ENCODE measurements at places on chromosomes 1 and 21.

DNA sequence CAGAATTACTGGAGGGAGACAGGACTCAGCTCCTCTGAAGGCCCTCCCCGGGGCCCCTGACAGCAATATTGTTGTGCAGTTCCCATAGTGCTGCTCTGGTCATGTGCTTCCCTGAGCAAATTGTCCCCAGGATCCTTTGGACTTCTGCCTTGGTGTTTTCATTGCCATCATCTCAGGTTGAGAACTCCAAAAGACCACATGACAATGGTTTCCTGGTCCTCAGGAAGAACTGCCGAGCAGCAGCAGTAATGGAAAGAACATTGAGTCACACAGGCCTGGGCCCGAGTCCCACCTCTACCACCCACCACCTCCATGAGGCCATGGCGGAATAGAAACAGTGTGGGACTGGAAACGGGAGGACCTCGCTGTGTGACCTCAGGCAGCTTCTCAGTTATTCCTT, 6.3 kb upstream of the CTTNBP2NL start:
- DNase-seq, result no peak

DNA sequence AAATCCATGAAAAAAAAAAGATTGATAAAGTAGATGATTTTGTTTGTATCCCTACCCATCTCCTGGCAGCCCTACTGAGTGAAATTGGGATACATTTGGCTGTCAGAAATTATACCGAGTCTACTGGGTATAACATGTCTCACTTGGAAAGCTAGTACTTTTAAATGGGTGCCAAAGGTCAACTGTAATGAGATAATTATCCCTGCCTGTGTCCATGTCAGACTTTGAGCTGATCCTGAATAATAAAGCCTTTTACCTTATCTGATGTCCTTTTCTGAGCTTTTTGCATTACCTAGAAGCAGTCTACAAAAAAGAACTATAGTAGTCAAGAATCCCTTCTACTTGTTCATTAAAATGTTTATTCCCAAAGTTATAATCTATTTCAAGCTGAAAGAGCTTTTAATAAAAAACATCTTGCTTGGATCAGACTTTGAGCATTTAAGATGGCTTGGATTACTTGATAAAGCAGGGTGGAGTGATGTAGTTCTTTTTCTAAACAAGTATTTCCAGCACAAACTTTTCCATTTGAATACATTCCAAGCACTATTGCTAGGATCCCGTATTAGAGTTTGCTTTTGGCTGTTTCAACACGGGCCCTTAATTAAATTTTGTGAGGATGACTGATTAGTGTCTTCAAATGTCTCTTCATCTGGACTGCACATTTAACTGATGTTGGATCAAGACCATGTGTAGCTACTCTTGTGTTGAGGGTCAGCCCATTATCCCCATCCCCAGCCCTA, 69.2 kb downstream of the DTL start:
- DNase-seq, result no peak

DNA sequence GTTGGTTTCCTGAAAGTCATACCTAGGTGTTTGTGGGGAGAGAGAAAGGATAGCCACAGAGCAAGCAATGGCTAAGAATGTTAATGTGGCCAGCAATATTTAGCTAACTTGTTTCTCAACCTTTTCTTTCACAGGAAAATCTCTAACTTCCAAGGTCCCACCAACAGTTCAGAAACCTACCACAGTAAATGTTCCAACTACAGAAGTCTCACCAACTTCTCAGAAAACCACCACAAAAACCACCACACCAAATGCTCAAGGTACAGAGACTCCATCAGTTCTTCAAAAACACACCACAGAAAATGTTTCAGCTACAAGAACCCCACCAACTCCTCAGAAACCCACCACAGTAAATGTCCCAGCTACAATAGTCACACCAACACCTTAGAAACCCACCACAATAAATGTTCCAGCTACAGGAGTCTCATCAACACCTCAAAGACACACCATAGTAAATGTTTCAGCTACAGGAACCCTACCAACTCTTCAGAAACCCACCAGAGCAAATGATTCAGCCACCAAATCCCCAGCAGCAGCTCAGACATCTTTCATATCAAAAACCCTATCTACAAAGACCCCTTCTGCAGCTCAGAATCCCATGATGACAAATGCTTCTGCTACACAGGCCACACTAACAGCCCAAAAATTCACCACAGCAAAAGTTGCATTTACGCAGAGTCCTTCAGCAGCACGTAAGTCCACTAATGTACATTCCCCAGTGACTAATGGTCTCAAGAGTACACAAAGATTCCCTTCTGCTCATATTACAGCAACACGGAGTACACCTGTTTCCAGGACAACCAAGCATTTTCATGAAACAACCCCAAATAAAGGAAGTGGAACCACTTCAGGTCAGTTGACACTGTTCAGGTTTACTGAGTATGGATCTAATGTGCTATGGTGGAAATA, 15.3 kb downstream of the CD55 start:
- no peak for DNase-seq

- DNase-seq, result no peak
Measured at GRCh38 chr1:65020774-65021173, 54.4 kb upstream of the JAK1 start.

DNA sequence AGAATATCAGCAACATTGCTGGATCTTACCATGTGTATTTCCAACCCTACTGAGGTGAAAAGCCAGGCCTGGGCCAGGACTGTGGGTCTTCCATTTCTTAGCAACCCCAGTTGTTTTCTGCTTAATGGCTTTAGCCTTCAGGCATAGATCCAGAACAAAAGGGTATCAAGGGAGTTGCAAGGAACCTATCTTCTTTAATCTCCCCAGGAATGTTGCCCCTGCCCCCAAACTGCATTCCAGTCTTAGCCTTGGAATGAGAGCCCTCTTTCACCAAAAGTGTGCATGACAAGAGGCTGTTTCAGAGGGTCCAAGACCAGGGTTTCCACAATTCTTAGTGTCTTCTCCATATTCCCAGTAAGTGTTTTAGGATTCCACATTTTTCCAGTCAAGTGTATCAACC, 87.9 kb upstream of the SOX13 start:
- no peak for DNase-seq

DNA sequence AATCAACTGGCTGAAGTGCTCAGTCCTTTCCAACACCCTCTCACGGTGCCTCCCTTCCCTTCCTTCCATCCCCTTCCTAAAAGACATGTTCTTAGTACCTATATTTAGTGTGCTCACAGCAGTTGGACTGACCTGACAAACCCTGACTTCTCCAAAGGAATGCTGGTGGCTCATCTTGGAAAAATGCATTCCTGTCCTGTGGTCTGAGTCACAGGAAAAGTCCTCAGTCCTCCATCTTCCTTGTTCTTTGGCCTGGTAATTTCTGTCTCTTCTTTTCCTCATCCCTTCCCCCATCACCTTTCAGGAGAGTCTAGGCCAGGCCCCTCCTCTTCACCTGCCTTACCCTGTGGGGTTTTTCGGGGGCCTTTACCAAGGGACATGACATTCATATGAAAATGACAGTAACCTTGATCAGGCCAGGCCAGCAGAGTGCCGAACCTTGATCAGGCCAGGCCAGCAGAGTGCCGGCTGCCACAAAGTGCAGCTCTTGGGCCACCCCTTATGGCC, 7.2 kb downstream of the ATP1B1 start:
- no peak for DNase-seq

DNA sequence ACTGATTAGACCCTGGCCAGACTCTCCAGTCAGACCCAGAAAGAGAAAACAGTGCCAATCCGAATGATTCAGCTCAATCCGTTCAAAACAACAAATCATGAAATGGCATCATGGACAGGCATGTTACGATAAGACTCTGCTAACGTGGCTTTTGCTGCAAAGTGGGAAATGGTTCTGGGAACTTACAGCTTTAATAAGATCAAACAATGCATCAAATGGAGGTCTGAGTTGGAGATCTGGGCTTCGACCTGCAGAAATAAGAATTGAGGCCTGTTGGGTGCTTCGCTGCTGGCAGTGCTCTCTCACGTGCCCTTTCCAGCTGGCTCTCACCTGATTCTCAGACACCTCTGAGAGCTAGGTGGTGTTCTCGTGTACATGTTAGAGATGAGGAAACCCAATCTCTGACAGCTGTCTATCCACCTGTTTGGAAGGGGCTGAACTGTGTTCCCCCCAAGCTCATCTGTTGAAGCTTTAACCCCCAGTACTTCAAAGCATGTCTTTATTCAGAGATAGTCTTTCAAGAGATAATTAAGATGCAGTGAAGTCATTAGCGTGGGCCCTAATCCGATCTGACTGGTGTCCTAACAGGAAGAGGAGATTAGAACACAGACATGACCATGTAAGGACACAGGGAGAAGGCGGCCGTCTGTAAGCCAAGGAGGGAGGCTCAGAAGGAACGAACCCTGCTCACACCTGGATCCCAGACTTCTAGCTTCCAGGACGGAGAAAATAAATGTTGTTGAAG, 45.5 kb upstream of the ETS2 start:
- no peak for DNase-seq

- DNase-seq, result no peak
Measured at GRCh38 chr1:51491166-51491981, 27.7 kb downstream of the EPS15 start.

GRCh38 chr1:4755301-4755845, 101.0 kb downstream of the AJAP1 start:
- DNase-seq, result no peak

DNA sequence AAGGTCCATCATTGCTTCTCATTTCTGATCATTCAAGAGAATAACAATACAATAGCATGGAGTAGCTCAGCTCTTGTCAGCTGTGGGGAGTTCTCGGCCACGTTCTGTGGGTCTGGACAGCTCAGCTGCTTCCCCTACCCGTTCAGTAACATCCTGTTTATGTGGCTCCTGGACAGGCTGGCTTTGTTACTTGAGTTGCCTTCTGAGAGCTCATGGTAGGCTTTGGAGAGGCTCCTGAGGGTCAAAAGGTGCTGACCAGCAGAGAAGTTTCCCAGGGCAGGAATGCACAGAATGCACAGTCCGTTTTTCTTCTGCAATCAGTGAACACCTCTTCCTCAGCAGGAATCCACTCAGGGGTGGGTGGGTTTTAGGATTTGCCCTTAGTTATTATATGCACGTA, 36.0 kb downstream of the KAZN start:
- no peak for DNase-seq

DNA sequence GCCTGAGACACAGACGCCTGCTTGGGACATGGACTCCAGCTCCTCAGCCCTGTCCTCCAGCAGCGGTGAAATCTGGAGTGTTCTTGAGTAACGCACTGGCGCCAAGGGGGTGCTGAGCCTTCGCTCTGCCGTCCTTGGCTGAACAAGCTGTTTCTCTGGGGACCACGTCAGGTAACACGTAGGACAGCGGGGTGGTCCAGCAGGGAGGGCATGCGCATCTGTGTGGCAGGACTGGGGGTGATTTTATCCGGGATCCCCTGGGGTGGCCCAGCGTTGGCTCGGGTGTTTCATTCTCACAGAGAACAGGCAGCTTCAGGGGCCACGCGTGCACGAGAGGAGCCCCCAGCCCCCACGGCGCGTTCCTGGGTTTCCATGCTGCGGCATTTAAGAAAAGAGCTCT, 61.2 kb downstream of the AGPAT3 start:
- no peak for DNase-seq

DNA sequence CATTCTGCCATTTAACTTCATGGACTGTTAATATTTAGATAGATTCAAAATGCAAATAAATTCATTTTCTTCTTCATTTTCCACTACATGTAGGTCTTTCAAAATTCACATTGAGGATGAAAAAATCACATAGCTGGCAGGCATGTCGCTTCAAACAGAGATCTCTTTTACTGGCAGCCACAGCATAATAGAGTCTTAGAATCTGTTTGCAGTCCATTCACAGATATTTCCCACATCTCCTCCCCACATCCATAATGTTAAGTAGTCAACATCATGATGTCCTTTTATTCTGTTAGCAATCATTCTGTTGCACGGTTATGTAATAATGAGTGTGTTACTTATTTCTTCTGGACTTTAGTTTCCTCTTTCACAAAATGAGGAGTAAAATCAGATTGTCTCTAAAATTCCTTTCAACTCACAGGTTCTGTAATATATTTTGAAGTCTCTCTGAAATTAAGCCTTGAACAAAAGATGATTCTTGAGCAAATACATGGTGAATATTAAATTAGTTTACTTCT, 257.5 kb upstream of the SNX7 start:
- no peak for DNase-seq

DNA sequence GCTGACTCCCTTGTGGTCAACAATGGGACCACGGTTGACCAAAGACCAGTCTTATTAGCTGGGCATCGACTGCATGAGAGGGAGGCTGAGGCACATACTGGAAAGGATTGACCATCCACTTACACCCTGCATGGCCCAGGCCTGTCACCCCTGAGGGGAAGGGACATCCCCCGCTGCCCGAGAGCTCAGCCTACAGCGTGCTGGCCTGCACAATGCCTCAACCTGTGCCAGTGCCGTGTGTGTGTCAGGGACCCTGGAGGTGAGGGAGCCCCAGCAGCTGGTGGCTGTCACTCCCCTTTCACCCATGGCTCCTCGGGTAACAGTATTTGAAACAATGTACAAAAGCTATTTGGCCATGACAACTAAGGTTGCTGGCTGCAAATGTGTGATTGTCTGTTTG, 67.3 kb downstream of the SLC35F3 start:
- no peak for DNase-seq

DNA sequence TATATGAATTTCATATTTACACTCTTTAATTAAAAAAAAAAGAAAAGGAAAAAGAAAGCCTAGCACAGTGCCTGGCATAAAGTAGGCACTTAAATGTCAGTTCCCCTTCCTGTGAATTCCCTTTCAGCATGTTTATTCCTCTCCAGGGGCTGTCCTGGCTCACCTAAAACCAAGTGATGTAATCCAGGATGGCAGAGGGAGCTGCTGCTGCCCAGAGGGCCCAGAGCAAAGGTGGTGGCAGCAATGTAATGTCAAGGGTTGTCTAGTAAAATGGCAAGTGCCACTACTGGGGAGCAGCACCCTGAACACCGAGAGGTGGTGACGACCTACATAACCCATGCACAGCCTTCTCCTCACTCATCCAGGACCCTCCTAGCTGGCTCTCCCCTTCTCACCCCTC, 78.4 kb upstream of the LPGAT1 start:
- no peak for DNase-seq

GRCh38 chr1:23286401-23286800, 57.7 kb downstream of the HNRNPR start:
- DNase-seq, result no peak

GRCh38 chr21:21045518-21045917, 47.3 kb downstream of the NCAM2 start:
- DNase-seq, result no peak

GRCh38 chr1:90833466-90834110, 116.5 kb upstream of the BARHL2 start:
- no peak for DNase-seq

DNA sequence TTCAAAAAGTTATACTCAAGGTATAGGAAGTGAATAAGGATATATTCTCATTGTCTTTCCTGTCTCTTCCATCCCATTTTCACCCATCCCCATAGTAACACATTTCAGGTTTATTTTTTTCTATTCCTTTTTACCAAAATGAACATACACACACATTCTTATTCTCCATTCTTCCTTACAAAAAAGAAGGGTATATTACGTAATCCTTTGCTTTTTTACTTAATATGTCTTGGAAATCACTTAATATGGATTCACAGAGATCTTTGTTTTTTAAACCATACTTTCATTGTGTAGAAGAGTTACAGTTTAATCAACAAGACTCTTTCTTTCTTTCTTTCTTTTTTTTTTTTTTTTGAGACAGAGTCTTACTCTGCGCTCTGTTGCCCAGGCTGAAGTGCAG, 128.2 kb upstream of the BMP8A start:
- no peak for DNase-seq

GRCh38 chr1:219109424-219110018, 64.2 kb upstream of the LYPLAL1 start:
- DNase-seq, result no peak

- no peak for DNase-seq
Measured at GRCh38 chr1:92970990-92971689, 9.9 kb upstream of the DIPK1A start.

Measured in activated T-helper 1 cell treated with anti-CD3 and anti-CD28 coated beads, Interleukin-2, amount 50 U/mL, for 16 hours (primary cell).